ENCODE measurements at places on chromosomes 7 and 10.
A peak's percentile ranks its signal among the peaks of the same experiment; 100 is the strongest.

DNA sequence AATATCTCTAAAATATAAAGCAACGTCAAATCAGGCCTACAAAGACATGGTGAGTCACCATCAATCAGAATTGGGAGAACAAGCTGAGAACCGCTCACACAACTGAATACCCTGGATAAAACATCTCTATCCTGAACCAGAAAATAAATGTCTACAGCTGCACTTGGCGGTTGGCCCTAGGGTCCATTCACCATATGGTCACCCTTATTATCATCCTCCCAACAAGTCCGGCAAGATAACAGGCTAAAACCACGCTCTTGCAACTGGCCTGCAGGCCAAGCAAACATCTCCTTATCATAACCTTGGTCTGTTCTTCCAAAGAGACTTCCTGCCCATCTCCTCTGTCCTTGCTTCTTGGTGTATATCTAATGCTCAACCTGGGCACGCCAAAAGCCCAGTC, 310.7 kb downstream of the CALN1 start:
- no peak for DNase-seq

- DNase-seq: no peak
Observed at GRCh38 chr7:18040196-18040595, 12.6 kb upstream of the PRPS1L1 start.

GRCh38 chr7:115059321-115059720, 137.4 kb downstream of the MDFIC start:
- no peak for DNase-seq

- DNase-seq: peak; percentile 64
Observed at GRCh38 chr10:116742367-116743265, at the start of gene HSPA12A. TSS of gene HSPA12A (minus strand) at chr10:116742566. CDS start at chr10:116742469, 97 bp downstream.

DNA sequence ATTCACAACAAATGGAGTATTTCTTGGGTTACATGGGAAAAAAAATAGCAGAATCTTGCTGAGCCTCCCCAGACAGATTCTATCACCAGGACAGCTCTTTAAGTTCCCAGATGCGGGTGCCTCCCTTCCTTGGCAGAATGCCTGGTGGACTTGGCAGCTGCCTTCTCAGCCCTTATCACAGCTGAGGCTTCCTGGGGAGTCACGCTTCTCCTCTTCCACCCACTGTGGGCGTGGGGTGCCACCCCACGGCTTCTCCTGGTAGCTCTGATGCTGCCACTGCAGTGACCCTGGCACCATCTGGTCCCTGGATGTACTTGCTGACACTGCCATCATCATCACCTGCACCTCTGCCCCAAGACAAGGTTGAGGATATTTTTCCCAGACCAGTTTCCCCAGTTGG, 16.2 kb upstream of the NME8 start:
- DNase-seq: peak; percentile 91

GRCh38 chr7:50335230-50335794, 30.8 kb downstream of the IKZF1 start:
- DNase-seq: no peak

GRCh38 chr10:21368022-21368582, 157.4 kb downstream of the SKIDA1 start:
- DNase-seq: no peak

- no peak for DNase-seq
Observed at GRCh38 chr10:35739998-35740397, 97.9 kb upstream of the FZD8 start.

DNA sequence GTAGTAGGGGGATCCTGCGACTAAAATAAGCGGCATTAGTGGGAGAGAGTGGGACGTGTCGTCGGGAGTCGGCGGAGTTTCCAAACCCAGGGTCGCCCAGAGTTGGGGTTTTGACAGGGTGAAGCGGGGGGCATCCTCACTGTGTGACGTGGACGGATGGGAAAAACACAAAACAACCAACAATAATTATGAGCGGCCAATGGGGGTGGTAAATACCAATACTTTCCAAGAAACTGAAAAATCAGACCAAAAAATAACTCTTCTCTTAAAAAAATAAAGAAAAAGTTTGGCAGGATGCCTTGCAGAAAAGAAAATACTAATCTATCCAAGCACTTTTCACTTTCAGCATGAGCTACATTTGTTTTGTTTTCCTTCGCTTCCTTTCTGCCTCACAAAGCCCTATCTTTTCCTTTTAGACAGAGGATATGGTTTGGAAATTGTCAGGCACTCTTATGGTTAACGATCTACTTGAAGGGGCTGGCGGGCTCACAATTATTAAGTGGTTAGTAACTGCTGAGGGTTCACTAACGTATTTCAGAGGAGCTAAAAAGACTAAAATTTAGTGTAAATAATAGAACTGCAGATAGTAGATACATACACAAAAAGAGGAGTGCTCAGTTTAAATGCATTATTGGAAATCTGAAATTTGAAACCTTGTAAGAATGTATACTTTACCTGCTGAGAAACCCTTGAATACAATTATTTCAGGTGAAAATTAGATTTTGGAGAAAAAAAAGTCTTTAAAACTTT, 802 bp upstream of the CDK6 start:
- no peak for DNase-seq

- DNase-seq: no peak
Observed at GRCh38 chr7:80124526-80125264, 9.9 kb upstream of the GNAI1 start.

DNA sequence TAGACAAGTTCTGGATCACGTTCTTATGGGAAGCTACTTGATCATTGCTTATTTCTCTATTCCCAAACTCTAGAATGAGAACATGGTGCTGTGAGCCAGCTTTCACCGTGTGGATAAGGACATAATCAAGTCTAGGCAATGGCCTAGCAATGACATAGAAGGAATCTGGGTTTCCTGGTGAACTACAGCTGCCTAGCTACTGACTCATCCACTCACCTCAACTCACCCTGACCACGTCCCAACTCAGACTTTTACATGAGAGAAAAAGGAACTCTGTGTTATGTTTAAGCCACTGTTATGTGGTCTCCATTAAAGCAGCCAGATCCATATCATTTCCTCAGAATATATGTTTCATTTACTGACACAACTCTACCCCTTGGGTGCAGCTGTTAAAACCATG, 18.8 kb upstream of the MET start:
- DNase-seq: no peak

DNA sequence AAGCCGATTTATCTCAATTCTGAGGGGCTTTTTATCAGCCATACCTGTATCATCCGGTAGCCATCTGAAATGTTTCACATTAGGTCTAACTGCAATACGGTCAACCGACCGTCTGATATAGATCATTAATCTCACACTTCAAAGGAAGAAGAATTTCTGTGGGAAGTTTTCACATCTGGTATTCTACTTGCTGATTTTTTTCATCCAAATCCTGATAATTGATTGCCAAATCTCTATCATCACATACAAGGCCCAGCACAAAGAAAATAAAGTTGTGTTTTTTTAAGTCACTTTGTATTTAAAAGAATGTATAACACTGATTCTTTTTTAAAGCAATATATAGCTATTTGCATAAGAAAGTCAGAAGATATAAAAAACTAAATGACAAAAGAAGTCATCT, 132.3 kb downstream of the DKK1 start:
- DNase-seq: no peak
